ENCODE measurements at places on chromosomes 2 and 18. TPM values are rescaled to one million over a fixed set of nuclear protein-coding genes. Genes with fewer than 3 reads are reported as not detected.

The RGPD4 gene
- not detected for total RNA-seq

The CREG2 gene
- 0.30 TPM for total RNA-seq

The RBM43 gene
- 11.5 TPM for total RNA-seq

The NETO1 gene
- total RNA-seq, result not detected

The RIT2 gene
- not detected for total RNA-seq

The NAT8 gene
- total RNA-seq, result not detected

The LYG1 gene
- 1.3 TPM for total RNA-seq

DNA sequence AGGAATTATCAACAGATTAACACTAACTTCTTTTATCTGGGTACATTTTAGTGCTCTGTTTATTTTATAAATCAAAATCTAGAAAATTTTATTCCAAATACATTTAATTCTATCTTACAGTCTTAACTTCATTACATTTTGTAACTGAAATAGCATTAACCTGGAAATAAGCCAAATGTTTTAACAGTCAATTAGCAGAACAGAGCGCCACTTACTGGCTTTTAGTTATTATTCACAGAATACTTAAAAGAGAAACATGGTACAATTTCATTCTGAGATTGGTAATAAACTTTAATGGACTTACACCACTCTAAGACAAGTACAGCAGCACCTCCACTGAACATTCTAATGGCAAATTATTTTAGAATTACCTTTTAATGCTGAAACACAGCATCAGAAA lies 38.6 kb downstream of the SS18 start:
- DNase-seq, result no peak

GRCh38 chr2:138596403-138596802 lies 94.8 kb downstream of the SPOPL start:
- no peak for DNase-seq

GRCh38 chr2:1869248-1869647 lies 124.9 kb upstream of the PXDN start:
- no peak for DNase-seq

GRCh38 chr2:72263043-72263775 lies 115.5 kb upstream of the CYP26B1 start:
- DNase-seq, result no peak

DNA sequence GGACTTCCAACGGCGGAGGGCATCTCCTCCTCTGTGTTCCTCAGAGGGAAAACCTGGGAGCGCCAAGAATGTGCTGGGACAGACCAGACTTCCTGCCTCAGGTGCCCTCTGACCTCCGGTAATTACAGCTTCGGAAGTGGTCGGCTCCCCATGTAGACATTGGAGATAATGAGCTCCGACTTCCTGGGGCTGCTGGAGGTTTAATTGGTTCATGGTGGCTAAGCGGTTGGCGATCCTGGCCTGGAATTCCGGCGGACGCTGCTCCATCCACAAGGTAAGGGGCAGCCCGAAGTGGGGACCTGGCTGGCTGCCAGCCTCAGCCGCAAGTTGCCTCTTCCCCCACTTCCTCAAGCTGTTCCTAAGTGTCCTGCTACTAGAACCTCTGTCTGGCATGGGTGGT lies 83.2 kb upstream of the EPC2 start:
- no peak for DNase-seq

Data from ovary (tissue), 10 donors.